ENCODE measurements at places on chromosomes 12 and 14. TPM values are rescaled to one million over a fixed set of nuclear protein-coding genes. Genes with fewer than 3 reads are reported as not detected.

Gene ERBB3
- total RNA-seq: 29.0 TPM

Gene GPR33
- total RNA-seq: not detected

Gene SNRNP35
- 41.0 TPM for total RNA-seq

Gene PLEKHD1
- total RNA-seq: 0.76 TPM

Gene NR4A1
- 133 TPM for total RNA-seq

Gene RNASE4
- total RNA-seq: 159 TPM

Gene KICS2
- 0.51 TPM for total RNA-seq

Gene CLEC4D
- 0.30 TPM for total RNA-seq

Gene TPH2
- total RNA-seq: not detected
